Muscle of arm (tissue), 14 donors: ENCODE measurements at places on chromosomes 11 and 22.

DNA sequence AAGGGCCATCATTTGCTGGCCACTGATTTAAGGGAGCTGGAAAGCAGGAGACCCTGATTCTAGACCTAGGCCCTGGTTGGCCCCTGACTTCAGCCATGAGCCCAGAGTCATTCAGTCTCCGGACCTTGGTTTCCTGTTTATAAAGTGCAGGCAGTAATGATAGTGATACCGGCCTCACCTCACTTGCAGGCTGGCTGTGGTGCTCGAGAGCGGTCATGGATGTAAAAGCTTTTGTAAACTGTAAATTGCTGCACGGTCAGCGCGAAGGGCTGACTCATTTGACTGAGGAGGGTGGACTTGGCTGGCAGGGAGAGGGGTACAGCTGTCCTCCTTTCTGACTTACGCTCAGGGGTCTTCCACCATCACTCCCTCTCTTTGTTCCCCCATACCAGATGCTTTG, 37.4 kb downstream of the FBLN1 start:
- no peak for DNase-seq

- DNase-seq: peak; percentile 9
Measured at GRCh38 chr11:100980156-100980555, 149.5 kb downstream of the PGR start.

- no peak for DNase-seq
Measured at GRCh38 chr11:62402960-62403730, 15.7 kb upstream of the SCGB1A1 start.

DNA sequence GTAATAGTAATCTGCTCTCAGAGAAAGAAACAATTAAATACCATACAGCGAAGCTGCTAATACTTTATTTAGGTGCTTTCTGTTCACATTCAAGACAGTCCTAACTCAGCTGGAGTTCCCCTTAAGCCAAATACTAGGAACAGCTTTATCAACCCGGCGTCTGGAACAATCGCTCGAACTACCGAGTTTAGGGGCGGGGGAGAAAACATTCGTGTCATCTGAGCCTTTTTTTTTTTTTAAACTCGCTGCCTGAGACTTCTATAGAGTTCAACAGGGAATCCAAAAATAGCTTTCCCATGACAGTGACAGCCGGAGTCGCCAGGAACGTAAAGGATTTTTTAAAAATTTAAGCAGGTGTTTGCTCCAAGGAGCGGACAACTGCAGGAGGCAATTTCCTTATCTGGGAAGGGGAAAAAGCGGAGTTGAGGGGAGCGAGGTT, 852 bp downstream of the TRAF6 start:
- peak; percentile 32 for DNase-seq

DNA sequence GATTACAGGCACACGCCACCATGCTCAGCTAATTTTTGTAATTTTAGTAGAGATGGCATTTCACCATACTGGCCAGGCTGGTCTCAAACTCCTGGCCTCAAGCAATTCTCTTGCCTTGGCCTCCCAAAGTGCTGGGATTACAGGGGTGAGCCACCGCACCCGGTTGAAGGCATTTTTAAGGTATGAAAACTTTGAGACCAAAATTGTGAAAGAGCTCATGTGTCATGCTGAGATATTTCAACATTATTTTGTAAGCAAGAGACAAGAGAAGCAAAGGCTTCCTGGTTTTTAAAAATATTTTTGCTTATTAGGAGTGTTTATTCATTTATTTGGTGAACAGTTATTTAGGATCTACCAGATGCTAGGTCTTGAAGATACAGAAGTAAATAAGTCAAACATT, 6.8 kb downstream of the NHERF4 start:
- DNase-seq: no peak

DNA sequence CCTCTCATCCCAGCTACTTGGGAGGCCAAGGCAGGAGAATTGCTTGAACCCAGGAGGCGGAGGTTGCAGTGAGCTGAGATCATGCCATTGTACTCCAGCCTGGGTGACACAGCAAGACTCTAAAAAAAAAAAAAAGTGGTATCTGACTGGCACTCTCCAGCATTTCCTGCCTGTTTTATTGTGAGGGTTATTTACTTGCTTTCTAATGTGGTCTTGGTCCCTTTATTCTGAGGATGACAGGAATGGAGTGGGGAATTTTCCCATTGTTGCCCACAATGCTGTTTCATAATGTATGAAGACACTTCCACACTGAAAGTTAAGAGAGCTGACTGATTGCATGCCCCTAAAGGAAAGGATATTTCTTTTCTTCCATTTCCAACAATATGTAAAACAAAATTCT, 286.5 kb upstream of the MTNR1B start:
- DNase-seq: no peak
